ENCODE measurements at places on chromosomes 16 and 17. TPM values are rescaled to one million over a fixed set of nuclear protein-coding genes. Genes with fewer than 3 reads are reported as not detected.
A peak's percentile ranks its signal among the peaks of the same experiment; 100 is the strongest.

DNA sequence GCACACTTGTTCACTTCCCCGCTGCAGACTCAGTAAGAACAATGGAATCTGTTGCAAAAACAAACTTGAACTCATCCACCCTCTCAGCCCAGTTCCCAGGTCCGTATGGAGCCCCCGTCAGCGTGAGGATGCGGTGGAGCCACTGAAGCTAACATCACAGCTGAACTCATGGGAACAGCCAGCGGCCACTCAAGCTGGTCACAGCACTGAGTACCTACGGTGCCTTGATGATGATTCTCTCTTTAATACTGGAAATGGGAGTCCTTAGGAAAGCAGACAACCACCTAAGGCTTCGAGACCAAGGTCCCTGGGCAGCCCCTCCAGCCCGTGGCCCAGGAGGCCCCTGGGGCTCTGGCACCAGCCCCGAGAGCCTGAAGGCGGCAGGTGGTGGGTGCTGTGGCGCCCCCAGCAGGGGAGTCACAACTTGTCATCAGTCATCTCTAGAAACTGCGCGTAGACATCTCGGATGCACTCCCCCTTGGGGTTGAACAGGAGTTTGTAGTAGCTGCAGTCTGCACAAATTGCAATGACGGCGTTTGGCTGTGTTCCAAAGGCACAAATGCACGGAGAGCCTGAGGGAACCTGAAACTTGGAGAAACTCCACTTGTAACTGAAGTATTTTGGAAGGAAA, 31.0 kb upstream of the RHOT1 start:
- DNase-seq = peak; percentile 86

GRCh38 chr17:80330276-80330675, 69.6 kb downstream of the RNF213 start:
- no peak for DNase-seq

DNA sequence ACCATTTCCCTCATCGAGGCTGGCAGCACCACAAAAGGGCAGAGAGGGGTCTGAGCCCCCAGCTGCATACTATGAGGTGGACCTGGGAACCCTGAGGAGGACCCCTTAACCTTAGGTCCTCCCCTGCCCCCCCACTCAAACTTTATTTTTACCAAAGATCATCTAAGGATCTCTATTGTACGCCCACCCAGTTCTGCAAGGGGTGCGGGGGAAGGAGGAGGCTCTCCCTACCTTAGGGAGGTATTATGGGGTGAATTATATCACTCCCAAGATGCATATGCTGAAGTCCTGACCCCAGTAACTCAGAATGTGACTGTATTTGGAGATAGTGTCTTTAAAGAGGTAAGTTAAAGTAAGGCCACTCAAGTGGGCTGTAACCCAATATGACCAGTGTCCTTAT, 26.8 kb upstream of the EMP2 start:
- DNase-seq = no peak

DNA sequence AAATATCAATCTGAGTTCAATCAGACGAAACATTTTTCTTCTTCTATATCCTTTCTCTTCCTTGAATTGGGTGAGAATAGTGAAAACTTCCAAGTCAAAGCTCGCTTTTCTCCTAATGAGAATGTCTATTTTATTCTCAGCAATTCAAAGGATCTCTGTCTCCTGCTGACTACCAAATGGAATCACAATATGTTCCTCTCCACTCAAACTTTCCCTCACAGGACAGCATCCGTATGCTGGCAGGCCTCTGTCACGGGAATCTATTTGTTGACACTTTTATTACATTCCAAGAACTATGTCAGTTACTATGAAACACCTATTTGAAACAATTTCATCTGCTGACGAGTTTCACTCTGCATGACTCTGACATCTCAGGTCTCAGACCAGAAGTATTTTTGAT, 1196.6 kb downstream of the CDH11 start:
- no peak for DNase-seq

DNA sequence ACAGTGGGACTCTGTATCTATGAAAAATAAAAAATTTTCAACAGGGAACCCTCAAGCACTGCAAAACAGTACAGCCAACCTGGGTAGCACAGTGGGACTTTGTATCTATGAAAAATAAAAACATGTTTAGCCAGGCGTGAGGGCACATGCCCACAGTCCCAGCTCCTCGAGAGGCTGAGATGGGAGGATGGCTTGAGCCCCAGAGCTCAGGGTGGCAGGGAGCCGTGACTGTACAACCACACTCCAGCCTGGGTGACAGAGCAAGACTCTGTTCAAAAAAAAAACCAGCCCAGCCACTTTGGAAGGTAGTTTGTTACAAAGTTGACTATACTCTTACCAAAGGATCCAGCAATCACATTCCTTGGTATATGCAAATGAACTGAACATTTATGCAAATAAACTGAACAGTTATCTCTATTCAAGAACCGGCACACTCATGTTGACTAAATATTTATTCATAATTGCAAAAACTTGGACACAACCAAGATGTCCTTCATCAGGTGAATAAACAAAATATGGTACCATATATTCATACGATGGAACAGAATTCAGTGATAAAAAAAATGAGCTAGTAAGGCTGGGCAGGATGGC, 5.2 kb downstream of the RPH3AL start:
- peak; percentile 11 for DNase-seq

GRCh38 chr16:47143677-47144558, at the start of gene NETO2:
TSS of gene NETO2 (minus strand) at chr16:47143945. CDS start at chr16:47143612, 333 bp downstream.
- peak; percentile 84 for DNase-seq

DNA sequence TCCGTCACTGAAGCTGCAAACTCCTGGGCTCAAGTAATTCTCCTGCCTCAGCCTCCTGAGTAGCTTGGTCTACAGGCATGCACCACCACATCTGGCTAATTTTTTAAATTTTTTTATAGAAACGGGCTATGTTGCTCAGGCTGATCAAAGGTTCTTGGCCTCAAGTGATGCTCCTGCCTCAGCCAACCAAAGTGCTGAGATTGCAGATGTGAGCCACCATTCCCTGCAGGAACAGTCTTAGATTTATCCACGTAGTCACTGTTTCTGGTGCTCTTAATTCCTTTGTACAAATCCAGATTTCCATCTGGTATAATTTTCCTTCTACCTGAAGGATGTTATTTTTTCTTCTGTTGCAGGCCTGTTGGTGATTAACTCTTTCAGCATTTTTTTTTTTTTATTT, 13.0 kb downstream of the SLC26A11 start:
- no peak for DNase-seq

GRCh38 chr16:77794586-77794985, 6.2 kb downstream of the VAT1L start:
- DNase-seq = no peak

GRCh38 chr16:65287307-65287706, 165.4 kb upstream of the CDH11 start:
- no peak for DNase-seq

GRCh38 chr17:48004983-48005382, 32.6 kb downstream of the COPZ2 start:
- DNase-seq = peak; percentile 16

GRCh38 chr17:48997827-48998586, 822 bp downstream of the IGF2BP1 start:
- DNase-seq = no peak

- DNase-seq = peak; percentile 95
Measured at GRCh38 chr17:75845058-75845711, 981 bp upstream of the UNC13D start.

The RUNDC3A gene
- not detected for total RNA-seq

The PHOSPHO1 gene
- total RNA-seq = 0.62 TPM

DNA sequence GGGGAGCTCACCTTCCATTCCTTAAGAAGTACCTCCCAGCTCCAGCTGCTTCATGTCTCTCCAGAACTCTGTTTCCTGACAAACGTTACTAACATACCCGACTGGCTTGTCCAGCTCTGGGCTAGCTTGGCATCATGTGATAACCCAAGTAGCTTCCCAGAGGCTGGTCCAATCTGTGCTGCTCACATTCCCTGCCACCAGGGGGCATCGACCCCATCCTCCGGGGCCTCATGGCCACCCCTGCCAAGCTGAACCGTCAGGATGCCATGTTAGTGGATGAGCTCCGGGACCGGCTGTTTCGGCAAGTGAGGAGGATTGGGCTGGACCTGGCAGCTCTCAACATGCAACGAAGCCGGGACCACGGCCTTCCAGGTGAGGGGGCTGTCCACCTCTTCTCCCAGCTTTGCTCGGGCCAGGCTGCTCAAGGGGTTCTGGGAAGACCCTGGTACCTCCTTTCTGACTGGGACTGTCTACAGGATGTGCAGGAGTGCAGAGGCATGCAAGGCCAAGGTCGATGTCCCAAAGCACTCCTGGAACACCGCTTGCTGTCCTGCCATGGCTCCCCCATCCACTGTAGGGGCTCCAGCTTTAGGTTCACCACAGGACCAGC, 7.6 kb downstream of the EPX start:
- no peak for DNase-seq

The IL4R gene
- total RNA-seq = 112 TPM

GRCh38 chr16:3458278-3458851, 14.9 kb downstream of the NAA60 start:
- DNase-seq = no peak

DNA sequence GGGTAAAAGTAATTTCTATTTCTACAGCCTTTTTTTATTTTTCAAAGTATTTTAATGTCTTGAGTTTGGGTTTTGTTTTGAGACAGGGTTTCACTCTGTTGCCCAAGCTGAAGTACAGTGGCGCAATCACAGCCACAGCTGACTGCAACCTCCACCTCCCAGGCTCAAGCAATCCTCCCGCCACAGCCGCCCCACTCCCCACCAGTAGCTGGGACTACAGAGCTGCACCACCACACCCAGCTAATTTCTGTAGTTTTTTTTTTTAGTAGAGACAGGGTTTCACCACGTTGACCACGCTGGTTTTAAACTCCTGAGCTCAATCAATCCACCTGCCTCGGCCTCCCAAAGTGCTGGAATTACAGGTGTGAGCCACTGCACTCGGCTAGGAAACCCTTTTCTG, 44.0 kb downstream of the TUBD1 start:
- peak; percentile 88 for DNase-seq

GRCh38 chr16:80041410-80041809, 440.9 kb upstream of the MAF start:
- DNase-seq = no peak

- DNase-seq = no peak
Measured at GRCh38 chr17:43614561-43614960, 47.2 kb downstream of the MEOX1 start.

GRCh38 chr16:28935924-28936783, 4.4 kb downstream of the CD19 start:
- peak; percentile 97 for DNase-seq

The SLC12A3 gene
- not detected for total RNA-seq

The ABCA3 gene
- 16.6 TPM for total RNA-seq

The USH1G gene
- not detected for total RNA-seq

- DNase-seq = peak; percentile 92
Measured at GRCh38 chr17:10327640-10328039, 45.2 kb downstream of the MYH13 start.

- no peak for DNase-seq
Measured at GRCh38 chr17:69524854-69525253, 110.4 kb downstream of the MAP2K6 start.

The SMARCE1 gene
- 80.7 TPM for total RNA-seq

- no peak for DNase-seq
Measured at GRCh38 chr17:82112181-82112913, 14.3 kb upstream of the FASN start.

DNA sequence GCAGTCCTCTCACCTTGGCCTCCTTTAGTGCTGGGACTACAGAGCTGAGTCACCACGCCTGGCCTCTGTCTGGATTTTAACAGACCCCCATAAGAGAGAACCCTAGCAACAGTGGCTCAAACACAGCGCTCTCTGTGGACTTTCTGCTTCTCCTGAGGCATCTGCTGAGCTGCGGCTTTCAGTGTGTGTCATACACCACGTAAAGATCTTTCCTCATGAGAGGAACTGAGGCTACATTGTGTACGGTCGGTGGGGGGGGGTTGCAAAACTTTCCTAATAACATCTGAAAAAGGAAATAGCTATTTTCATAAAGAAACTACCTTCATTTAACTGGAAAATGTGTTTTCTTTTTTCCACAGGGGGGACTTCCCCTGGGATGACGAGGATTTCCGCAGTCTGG, 32.9 kb downstream of the DEF8 start:
- DNase-seq = no peak

DNA sequence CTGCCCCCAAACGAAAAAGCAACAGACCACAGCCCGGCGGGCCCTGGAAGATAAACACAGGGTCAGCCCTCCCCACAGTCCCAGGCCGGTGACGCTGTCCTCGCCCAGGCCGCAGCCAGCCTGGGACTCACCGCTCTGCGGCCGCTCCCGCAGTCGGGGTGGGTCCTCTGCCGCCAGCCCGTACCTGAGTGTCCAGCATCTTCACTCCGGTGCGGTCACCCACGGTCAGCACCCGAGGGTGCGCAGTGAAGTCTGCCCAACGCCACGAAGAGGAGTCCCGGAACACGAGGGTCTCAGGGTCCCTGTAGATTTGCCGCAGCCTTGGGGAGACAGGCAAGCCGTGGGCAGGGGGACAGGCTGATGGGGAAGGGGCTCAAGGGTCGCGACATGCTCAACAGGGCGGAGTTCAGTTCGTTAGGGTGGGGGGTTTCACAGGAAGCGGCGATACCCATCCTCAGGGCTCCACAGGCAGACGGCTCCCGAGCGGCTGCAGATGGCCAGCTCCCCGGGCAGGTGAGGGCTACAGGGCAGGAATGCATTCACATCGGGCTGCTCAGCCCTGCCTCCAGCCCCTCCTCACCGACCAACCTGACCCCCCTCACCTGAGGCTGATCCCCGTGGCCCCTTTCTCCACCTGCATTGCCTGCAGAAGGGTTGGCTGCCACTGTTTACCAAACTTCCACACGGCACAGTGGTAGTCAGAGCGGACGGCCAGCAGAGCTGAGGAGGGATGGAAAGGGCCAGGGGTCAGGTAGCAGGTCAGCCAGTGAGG, 5.5 kb downstream of the TAF1C start:
- no peak for DNase-seq

The KRTAP4-4 gene
- not detected for total RNA-seq

- peak; percentile 84 for DNase-seq
Measured at GRCh38 chr17:44628243-44629188, 27.8 kb upstream of the MEIOC start.

DNA sequence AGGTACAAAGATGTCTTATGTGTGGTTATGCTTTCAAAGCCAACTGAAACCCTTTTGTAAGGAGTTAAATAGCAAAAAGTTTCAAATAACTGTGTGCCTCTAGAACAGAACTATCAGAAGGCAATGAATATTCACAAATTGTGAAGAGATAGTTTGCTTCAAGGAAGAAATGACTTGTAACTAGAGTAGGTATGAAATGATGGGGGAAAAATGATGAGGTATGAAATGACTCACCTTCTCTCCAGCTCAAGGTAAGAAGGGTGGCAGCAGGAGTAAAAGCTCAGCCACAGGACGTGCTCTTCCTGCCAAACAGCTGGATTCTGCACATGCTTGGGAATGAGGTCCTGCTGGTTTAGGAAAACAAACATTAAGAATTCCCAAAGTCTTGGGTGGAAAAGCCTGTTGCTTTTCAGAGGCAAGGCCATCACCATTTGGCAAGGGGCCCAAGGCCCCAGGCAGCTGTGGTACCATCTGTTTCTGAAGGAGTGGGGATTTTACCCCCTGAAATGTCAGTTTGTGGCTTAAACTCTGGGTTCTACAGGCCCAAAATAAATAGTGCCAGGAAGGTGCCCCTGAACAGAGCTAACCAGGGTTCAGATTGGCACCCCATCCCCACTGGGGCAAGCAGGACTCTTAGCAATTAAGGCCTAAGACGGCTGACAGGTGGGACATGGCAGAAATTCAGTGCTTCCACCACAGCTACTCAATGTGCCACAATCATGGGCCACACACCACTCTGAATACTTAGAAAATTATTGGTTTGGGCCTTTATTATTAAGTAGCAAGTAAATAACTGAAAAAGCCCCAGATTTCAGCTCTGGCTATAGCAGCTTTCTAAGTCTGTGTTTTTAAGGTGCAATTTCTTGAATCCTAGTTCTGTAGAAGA, 13.3 kb downstream of the HERPUD1 start:
- no peak for DNase-seq
